ENCODE measurements at places on chromosomes 6 and 20.

- no peaks in the 10 kb centered on the region for H3K36me3 ChIP-seq
- H3K27me3 ChIP-seq, result no peaks in the 10 kb centered on the region
- H3K4me1 ChIP-seq, result no peaks in the 10 kb centered on the region
- no peak for DNase-seq
These were observed 96.0 kb upstream of the PRND start for GRCh38 chr20:4625687-4626086.

DNA sequence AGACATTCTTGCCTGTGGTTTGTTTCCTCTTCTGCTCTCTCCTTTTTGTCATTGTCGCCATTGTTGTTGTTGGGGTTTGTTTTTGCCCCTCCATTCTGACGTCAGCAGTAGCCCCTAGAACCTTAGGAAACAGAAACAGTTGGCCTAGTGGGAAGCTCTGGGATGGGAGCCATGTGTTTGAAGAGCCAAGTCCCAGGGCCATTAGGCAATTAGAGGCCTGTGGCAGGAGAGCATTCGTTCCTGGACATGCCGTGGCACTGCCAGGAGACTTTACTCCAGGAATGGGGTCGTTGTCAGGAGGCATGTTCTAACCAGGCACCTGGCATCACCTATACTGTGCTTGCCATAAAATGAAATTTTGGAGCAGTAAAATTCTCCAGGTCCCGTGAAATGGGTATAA lies 39.7 kb downstream of the PPARD start:
- no peak for DNase-seq
- H3K36me3 ChIP-seq, result peaks cover 4% of the 10 kb centered on the region

- H3K27me3 ChIP-seq, result peaks cover 8% of the 10 kb centered on the region
- no peaks in the 10 kb centered on the region for H3K4me1 ChIP-seq
- no peaks in the 10 kb centered on the region for H3K36me3 ChIP-seq
- no peak overlapping the region for H3K27ac ChIP-seq
These were observed 3.9 kb downstream of the NOL4L start for GRCh38 chr20:32580970-32581838.

GRCh38 chr20:18580012-18580411 lies 7.8 kb upstream of the DTD1 start:
- H3K4me1 ChIP-seq, result no peaks in the 10 kb centered on the region
- H3K36me3 ChIP-seq, result no peaks in the 10 kb centered on the region
- no peaks in the 10 kb centered on the region for H3K27me3 ChIP-seq
- DNase-seq, result no peak

DNA sequence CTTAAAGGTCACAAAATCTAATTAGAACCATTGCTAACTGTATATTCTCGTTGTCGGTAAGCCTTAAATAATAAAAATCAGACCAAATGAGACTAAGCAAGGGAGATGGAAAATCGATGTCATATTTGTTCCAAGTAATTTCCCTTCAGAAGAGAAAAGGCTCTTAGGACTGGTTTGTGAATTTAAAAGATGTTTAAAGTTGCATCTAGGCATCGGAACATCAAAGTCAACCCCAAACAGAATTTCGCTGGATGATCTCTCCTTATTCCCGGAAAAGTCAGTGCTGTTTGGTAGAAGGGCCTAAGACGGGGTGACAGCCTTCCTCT lies 63.8 kb downstream of the NPEPL1 start:
- no peak for DNase-seq
- H3K27me3 ChIP-seq, result peaks cover 74% of the 10 kb centered on the region
- H3K36me3 ChIP-seq, result no peaks in the 10 kb centered on the region
- H3K27ac ChIP-seq, result no peak overlapping the region

- no peaks in the 10 kb centered on the region for H3K27me3 ChIP-seq
- DNase-seq, result no peak
- H3K4me1 ChIP-seq, result peaks cover 20% of the 10 kb centered on the region
- no peaks in the 10 kb centered on the region for H3K36me3 ChIP-seq
These were observed 7.1 kb upstream of the ADGRG6 start for GRCh38 chr6:142294679-142295078.

GRCh38 chr6:4374216-4374615 lies 238.8 kb upstream of the ECI2 start:
- H3K27ac ChIP-seq, result no peak overlapping the region
- no peak for DNase-seq
- H3K36me3 ChIP-seq, result no peaks in the 10 kb centered on the region
- H3K4me3 ChIP-seq, result no peak overlapping the region
- H3K4me1 ChIP-seq, result peaks cover 15% of the 10 kb centered on the region
- no peaks in the 10 kb centered on the region for H3K27me3 ChIP-seq

DNA sequence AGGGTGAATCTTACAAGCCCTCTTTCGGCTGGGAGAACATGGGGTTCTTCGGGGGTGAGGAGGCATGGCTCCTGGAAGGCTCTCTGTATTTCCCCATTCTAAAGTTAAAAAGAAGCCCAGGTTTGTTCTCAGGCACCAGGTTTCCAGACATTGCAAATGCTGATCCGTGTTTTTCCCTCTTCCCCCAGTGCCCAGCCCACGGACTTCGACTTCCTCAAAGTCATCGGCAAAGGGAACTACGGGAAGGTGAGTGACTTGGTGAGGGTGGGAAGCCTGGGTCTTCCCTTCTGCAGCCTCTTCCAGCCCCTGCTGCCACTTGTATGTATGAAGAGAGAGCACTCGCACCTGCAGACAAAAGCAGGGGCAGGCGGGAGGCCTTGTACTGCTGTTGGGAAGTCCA lies 8.7 kb downstream of the SGK2 start:
- H3K36me3 ChIP-seq, result no peaks in the 10 kb centered on the region
- H3K27ac ChIP-seq, result no peak overlapping the region
- H3K4me1 ChIP-seq, result no peaks in the 10 kb centered on the region
- no peaks in the 10 kb centered on the region for H3K27me3 ChIP-seq
- DNase-seq, result no peak

DNA sequence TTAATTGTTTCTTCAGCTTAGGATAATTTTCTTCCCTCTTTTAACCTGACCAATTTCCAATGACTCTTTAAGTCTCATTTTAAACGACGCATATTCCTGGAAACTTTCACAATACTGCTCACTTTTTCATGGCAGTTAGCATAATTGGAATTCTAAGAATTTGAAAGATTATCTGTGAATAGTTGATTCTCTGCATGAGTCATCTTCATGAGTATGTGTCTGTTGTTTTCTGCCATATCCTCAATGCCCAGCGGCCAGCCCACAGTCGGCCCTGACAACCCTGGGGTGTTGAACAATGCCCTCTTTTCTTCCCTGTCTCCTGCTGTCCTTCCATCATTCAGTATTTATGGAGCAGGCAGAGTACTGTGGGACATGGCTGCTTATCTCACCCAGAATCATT lies 554.2 kb downstream of the CDH26 start:
- H3K27ac ChIP-seq, result peak overlapping the region; percentile 52
- peaks cover 38% of the 10 kb centered on the region for H3K27me3 ChIP-seq
- H3K36me3 ChIP-seq, result no peaks in the 10 kb centered on the region
- H3K4me1 ChIP-seq, result peaks cover 15% of the 10 kb centered on the region
- DNase-seq, result no peak
- no peak overlapping the region for H3K4me3 ChIP-seq

DNA sequence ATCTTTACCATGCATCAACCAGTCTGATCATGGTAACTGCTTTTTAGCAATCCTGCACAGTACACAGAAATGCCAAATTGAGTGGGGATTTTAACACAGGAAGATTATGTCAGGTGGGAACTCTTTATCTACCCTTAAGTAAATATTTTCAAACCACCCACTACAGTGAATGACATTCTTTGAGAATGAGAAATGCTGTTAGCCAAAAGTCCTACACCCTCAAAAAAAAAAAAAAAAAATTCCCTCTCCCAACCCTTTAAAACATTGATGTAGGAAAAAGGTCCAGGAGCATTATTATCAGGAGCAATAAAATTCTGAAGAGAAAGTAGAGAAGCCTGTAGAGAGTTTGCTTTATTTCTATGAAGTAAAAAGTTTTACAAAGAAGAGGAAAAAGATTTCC lies 307.2 kb upstream of the THEMIS start:
- H3K4me3 ChIP-seq, result no peak overlapping the region
- H3K27me3 ChIP-seq, result no peaks in the 10 kb centered on the region
- H3K27ac ChIP-seq, result peak overlapping the region; percentile 51
- H3K36me3 ChIP-seq, result 0 out of 2 replicates have a peak, but pooled peaks cover 6% of the 10 kb centered on the region
- no peak for DNase-seq

GRCh38 chr6:41075651-41076626 lies 3.2 kb downstream of the NFYA start:
- H3K36me3 ChIP-seq, result peaks cover 30% of the 10 kb centered on the region
- no peaks in the 10 kb centered on the region for H3K27me3 ChIP-seq
- no peak for DNase-seq
- no peaks in the 10 kb centered on the region for H3K4me1 ChIP-seq
- no peak overlapping the region for H3K4me3 ChIP-seq

DNA sequence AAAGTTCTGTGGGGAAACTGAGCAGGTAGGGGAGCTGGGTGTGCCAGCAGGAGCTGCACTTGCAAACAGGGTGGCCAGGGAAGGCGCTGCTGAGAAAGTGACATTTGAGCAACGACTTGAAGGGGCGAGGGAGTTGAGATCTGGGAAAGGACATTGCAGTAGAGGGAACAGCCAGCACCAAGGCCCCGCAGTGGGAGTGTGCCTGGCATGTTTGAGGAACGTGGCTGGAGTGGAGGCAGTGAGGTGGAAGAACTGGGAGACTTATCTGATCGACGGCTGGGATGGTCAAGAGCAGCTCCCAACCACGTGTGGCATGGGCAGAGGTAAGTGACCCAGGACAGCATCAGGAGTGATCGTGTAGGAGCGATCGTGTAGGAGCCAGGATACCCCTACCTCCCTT lies 77.3 kb downstream of the TOX2 start:
- H3K27ac ChIP-seq, result no peak overlapping the region
- peaks cover 7% of the 10 kb centered on the region for H3K4me1 ChIP-seq
- H3K27me3 ChIP-seq, result no peaks in the 10 kb centered on the region
- H3K36me3 ChIP-seq, result no peaks in the 10 kb centered on the region
- peak; percentile 78 for DNase-seq

GRCh38 chr20:49964964-49965780 lies 17.6 kb upstream of the SNAI1 start:
- peaks cover 20% of the 10 kb centered on the region for H3K4me1 ChIP-seq
- peak overlapping the region; percentile 4 for H3K27ac ChIP-seq
- no peak for DNase-seq
- H3K4me3 ChIP-seq, result no peak overlapping the region
- H3K27me3 ChIP-seq, result no peaks in the 10 kb centered on the region

DNA sequence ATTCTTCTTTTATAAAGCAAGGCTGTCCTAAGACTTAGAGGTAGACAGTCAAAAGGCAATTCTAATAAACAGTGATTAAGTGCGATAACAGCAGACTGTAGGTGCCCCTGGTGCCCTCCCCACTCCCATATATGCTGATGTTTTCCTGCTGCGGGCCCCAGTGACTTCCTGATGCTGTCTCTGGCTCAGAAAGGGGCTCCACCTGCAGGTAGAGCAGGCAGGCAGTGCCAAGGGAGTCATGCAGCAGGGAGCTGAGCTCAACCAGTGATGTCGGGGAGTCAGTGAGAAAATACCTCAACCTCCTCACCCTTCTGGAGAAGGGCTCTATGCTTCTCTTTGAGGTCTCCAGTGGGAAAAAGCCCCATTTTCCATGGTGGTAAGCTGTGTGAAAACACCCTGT lies 126.7 kb upstream of the SSTR4 start:
- no peaks in the 10 kb centered on the region for H3K27me3 ChIP-seq
- H3K36me3 ChIP-seq, result no peaks in the 10 kb centered on the region
- no peak overlapping the region for H3K4me3 ChIP-seq
- no peak for DNase-seq

DNA sequence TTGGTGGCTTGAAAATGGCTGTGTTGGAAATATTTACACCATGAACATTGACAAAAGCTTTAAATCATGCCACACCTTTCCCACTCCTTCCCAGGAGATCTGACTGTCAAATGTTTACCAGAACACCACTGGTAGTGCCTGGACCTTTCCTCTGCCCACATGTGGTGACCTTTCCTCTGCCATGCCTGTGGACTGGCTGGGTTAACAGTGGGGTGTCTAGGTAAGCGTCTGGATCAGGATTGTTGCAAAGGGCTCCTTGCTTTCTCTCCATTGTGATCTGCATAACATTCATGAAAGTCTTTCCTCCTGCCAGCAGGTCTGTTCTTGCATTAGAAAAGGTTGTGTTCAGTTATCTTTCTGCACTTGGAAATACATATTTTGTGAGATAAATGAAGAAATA lies 572.7 kb downstream of the DHX35 start:
- no peaks in the 10 kb centered on the region for H3K4me1 ChIP-seq
- H3K27me3 ChIP-seq, result no peaks in the 10 kb centered on the region
- DNase-seq, result no peak
- no peak overlapping the region for H3K4me3 ChIP-seq

GRCh38 chr6:12208673-12209072 lies 81.5 kb upstream of the EDN1 start:
- H3K27me3 ChIP-seq, result no peaks in the 10 kb centered on the region
- no peak overlapping the region for H3K27ac ChIP-seq
- H3K4me3 ChIP-seq, result no peak overlapping the region
- no peaks in the 10 kb centered on the region for H3K4me1 ChIP-seq
- no peaks in the 10 kb centered on the region for H3K36me3 ChIP-seq

- H3K36me3 ChIP-seq, result no peaks in the 10 kb centered on the region
- peaks cover 6% of the 10 kb centered on the region for H3K27me3 ChIP-seq
- DNase-seq, result no peak
- no peaks in the 10 kb centered on the region for H3K4me1 ChIP-seq
- H3K4me3 ChIP-seq, result no peak overlapping the region
- H3K27ac ChIP-seq, result no peak overlapping the region
These were observed 27.2 kb downstream of the IL17F start for GRCh38 chr6:52216932-52217575.

DNA sequence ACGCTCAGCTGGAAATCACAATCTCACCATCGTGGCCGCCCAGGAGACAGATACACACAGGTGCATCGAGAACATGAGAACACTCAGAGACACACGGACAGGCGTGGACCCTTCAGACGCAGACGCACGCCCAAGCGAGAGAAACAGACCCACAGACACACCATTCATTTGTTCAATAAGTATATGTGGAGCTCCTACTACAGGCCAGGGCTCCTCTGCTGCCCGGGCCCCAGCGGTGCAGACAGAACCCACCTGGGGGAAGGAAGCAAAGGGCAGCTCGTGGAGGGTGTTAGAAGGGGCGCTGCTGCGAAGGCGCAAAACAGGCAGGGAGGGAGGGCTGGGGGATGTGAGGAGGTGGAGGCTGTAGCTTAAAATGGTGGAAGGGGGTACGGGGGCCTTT lies 39.2 kb downstream of the SRC start:
- DNase-seq, result peak; percentile 78
- H3K4me3 ChIP-seq, result no peak overlapping the region
- H3K4me1 ChIP-seq, result peaks cover 14% of the 10 kb centered on the region
- H3K27me3 ChIP-seq, result no peaks in the 10 kb centered on the region
- peak overlapping the region; percentile 73 for H3K27ac ChIP-seq
- H3K36me3 ChIP-seq, result peaks cover 88% of the 10 kb centered on the region

DNA sequence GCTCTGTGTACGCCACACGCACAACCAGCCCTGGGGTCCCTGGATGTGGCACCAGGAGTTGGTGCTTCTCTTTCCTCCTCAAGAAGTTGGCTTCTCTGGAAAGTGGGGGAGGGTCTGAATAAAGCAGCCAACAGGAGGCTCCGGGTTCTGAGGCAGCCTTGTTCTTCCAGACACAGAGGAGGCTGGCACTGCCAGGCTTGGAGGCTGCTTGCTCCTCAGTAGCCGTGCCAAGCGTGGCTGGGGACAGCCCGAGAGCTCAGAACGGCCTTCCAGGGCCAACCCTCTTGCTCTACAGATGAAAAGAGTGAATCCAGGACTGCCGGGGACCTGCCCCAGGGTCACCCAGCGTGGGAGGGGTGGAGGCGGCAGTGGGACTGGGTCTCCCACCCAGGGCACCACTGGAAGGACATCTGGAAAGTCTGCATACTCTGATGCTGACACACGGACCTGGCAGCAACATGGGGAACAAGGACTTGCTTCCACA lies 70.4 kb downstream of the SLC22A23 start:
- H3K4me1 ChIP-seq, result peaks cover 30% of the 10 kb centered on the region
- no peak overlapping the region for H3K27ac ChIP-seq
- no peaks in the 10 kb centered on the region for H3K36me3 ChIP-seq
- no peaks in the 10 kb centered on the region for H3K27me3 ChIP-seq

Data from RWPE2 (cell line).